Left lung (tissue), 14 donors: ENCODE measurements at places on chromosomes 12 and 14. TPM values are rescaled to one million over a fixed set of nuclear protein-coding genes. Genes with fewer than 3 reads are reported as not detected.
A peak's percentile ranks its signal among the peaks of the same experiment; 100 is the strongest.

KLRC1 gene
- total RNA-seq = 1.3 TPM

DNA sequence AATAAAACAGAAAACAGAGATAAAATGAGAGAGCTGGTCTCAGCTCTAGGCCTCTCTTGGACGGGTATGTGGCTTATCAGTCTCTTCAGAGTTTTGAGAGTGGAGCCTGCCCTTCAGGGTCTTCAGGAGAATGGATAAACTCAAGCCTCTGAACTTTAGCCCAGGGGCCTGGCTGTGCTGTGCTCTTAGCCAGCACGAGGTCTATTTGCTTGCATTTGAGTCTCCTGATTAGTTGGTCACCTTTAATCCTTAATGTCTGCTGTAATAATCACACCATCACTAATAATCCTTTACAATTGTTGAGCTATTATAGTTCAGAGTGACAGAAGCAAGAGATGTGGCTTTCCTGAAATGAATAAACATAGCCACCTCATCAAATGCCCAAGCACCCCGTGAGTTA, 24.3 kb downstream of the KRT80 start:
- DNase-seq = no peak

GRCh38 chr14:100031506-100032281, 33.5 kb upstream of the EVL start:
- DNase-seq = peak; percentile 39

DNA sequence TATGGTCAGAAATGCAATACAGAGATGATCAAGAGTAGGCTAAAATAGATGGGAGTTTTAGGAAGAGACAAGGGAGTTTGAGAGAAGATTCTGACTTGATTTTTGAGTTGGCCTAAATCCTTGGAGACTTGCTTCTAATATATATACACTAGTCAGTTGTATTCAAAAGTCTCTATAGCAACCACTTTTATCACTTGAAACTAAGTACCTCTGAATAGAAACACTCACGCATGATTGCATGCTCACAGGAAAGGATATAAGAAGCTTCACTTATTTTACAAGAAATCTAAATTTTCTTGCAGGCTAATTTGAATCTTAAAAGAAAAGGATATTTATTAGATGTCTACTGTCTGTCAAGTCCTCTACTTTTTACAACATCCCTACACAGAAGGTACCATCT, 316.8 kb downstream of the SNAPC1 start:
- DNase-seq = no peak

C12orf56 gene
- not detected for total RNA-seq

GRCh38 chr12:115588131-115588530, 689.4 kb downstream of the MED13L start:
- DNase-seq = no peak

- DNase-seq = peak; percentile 4
Measured at GRCh38 chr12:113333877-113334785, 778 bp downstream of the SLC8B1 start.

GMFB gene
- total RNA-seq = 70.3 TPM

- no peak for DNase-seq
Measured at GRCh38 chr12:25825446-25825845, 133.0 kb upstream of the RASSF8 start.

SLC6A13 gene
- total RNA-seq = 2.8 TPM

DNA sequence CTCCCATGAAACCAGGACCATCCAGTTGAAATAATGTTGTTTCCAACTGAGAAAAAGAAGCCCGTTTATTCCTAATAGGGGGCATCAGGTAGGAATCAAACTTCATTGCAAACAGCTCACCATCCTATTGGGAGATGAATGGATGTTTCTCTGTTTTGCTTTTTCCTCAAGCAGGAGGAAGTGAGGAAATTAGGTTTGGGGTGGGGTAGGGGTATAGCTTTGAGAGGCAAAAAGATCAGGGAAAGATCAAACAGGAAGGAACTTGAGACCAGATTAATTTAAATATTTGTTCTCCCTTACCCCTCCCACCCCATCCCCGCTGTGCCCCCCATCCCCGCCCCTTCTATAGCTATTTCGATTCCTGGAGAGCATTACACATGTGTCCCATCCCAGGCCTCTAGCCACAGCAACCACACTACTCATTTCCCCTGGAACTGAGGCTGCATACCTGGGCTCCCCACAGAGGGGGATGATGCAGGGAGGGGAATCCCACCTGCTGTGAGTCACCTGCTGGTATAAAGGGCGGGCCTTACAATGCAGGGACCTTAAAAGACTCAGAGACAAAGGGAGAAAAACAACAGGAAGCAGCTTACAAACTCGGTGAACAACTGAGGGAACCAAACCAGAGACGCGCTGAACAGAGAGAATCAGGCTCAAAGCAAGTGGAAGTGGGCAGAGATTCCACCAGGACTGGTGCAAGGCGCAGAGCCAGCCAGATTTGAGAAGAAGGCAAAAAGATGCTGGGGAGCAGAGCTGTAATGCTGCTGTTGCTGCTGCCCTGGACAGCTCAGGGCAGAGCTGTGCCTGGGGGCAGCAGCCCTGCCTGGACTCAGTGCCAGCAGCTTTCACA, at the start of gene IL23A:
Gene IL23A (plus strand): TSS at position 577 of the 850 bp plus-strand sequence. CDS start 161 bp downstream, at position 738.
- DNase-seq = no peak

- no peak for DNase-seq
Measured at GRCh38 chr12:27334042-27334720, 1.5 kb downstream of the BMAL2 start.

DNA sequence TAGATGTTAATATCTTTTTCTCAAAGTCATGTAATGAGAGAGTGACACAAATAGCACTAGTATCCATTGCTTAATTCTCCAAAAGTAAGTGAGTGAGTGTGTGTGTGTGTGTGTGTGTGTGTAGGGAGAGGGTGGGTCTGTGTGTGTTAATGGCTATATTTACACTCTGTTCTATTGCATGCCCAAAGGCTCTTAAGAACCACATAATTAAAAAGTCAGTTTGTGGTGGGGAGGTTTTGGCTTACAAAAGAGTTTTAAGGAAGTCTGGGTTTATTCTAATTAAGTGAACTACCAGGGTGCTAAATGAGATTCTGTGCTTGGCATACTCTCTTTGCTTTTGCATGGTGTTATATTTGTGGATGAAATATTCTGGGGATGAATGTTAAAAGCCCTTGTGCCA, 1897.6 kb upstream of the FLRT2 start:
- DNase-seq = no peak

DNA sequence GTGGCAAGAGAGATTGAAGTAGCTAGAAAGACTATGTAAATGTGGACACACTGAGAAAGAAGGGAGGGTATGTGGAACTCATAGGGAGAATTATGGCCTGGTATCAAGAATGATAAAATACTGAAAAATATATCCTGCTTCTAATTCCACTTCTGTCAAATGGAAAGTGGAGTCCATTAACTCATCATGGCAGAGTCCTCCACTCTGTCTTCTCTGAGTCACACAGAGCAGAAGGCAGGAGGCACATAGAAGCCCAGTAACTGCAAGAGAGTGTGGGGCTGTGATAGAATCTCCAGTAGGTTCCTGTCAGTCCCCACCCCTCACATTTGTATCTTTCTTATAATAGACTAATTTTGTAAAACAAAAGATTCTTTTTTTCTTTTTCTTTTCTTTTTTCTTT, 223.7 kb downstream of the AKAP6 start:
- DNase-seq = no peak

OTOGL gene
- 0.09 TPM for total RNA-seq

- DNase-seq = no peak
Measured at GRCh38 chr12:67855103-67855502, 134.1 kb upstream of the IFNG-AS1 start.

CARMIL3 gene
- total RNA-seq = 2.3 TPM

- no peak for DNase-seq
Measured at GRCh38 chr12:59014885-59015284, 94.6 kb upstream of the LRIG3 start.

ITGB7 gene
- 3.8 TPM for total RNA-seq

DNA sequence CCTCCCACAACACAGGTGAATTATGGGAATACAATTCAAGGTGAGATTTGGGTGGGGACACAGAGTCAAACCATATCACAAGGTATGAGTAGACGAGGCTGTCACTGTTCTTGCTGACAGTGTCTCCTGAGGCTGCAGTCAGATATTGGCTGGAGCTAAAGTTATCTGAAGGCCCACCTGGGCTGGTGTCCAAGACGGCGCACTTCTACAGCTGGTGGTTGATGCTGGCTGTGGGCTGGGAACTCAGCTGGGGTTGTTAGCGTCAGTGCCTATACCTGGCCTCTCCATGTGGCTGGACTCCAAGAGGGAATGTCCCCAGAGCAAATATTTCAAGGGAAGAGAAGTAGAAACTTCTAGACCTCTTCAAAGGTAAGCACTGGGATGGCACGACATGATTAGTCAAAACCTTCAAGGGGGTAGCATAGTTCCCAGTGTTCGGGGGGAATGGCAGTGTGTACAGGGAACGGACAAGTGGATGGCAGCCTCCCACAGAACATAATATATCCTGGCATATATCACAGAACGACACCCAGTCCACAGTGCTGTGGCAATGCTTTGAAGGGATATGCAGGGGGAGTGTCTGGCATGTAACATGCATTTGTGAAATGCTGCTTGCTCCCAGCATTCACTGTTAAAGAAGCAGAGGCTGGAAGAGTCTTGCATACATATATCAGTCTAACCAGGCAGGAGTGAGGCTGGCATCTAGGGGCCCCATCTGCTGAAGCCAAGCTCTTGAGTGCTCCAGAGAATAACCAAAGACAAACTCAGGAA, 126.7 kb upstream of the RFLNA start:
- DNase-seq = no peak

DNA sequence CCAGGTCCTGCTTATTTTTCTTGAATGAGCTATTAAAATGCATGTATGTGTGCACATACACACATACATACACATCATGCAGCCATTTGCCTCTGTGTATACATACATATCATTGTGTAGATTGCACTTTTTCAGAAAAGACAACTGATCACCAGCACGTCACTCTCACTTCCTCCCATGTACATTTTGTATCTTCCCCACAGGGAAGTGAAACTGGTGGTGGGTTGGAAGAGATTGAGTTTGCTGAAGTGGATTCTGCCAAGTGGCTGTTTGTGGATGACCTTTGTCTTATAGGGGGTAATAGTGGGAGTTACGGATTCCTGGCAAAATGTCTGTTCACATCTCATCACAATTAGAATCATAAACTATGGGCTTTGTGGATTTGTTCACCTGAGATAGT, 448.6 kb downstream of the RAD51B start:
- DNase-seq = no peak

GRCh38 chr14:82520765-82521164, 987.1 kb upstream of the SEL1L start:
- DNase-seq = no peak

PPP4R4 gene
- 0.52 TPM for total RNA-seq

DNA sequence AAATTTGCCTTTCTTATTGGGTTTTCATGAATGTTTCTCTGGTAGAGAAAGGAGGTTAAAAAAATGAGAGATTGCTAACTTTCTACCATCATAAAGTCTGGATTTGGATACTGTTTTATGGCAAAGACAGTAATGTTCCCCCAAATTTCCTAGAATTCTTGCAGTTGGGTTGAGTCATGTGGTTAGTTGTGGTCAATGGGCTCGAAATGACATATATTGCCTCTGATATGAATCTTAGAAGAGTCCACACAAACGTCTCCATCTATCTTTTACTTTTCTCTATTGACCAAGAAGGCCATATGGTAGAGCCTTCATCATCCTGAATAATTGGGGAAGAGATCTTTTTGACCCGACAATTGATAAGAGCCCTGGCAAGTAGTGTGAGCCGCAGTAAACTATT, 119.5 kb upstream of the PMCH start:
- DNase-seq = no peak

DNA sequence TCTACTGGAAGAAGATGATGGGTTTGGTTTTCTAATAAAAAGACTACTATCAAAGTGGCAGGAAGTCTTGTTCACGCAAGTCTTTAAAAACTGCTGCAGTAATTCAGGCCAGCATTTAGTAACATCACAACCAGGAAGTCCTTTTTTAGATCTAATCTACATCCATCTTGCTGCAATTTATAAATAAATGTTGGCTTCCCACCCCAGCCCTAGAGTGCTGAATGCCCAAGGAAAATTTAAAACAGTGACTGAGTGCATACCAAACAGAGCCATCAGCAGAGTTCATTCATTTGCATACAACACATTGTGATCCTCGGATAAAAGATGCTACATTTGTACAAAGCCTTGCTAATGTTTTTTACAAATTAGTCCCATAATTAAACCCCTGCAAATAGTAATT, 72.1 kb downstream of the PHLDA1 start:
- no peak for DNase-seq

DNA sequence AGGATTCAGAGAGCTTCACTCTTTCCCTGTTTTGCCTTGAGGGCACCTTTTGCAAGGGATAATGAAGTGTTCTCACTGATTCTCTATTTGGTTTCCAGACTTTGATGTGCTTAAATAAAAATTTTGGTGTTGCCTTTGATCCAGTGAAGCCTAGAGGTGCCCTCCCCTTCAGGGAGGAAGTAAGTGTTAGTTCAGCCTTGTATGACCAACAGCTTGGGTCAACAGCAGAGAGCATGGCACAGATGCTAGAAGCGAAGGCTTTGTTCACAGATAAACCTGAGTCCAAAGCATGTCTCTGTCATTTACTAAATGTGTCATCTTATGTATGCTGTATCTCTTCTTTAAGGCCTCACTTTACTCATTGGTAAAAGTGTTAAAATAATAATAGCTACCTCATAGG, 52.8 kb upstream of the STXBP6 start:
- no peak for DNase-seq

FZD10 gene
- 0.92 TPM for total RNA-seq

- peak; percentile 89 for DNase-seq
Measured at GRCh38 chr12:64796205-64796845, 28.1 kb upstream of the TBC1D30 start.

NRXN3 gene
- 7.6 TPM for total RNA-seq
